ENCODE measurements at places on chromosomes 2 and 18. TPM values are rescaled to one million over a fixed set of nuclear protein-coding genes. Genes with fewer than 3 reads are reported as not detected.

ABCG8 gene
- total RNA-seq, result not detected

STPG4 gene
- 0.55 TPM for total RNA-seq

NT5C1B gene
- total RNA-seq, result not detected

TMEM17 gene
- not detected for total RNA-seq

ZNF385B gene
- total RNA-seq, result not detected

CCBE1 gene
- 0.27 TPM for total RNA-seq

SALL3 gene
- total RNA-seq, result not detected

MALL gene
- total RNA-seq, result not detected

PCGF1 gene
- total RNA-seq, result 39.9 TPM

MAP2 gene
- total RNA-seq, result 0.18 TPM

CIAO1 gene
- total RNA-seq, result 82.9 TPM

MRO gene
- total RNA-seq, result not detected

RAB17 gene
- not detected for total RNA-seq

CCNYL1 gene
- total RNA-seq, result 4.4 TPM

CHRNG gene
- not detected for total RNA-seq

IKZF2 gene
- total RNA-seq, result 8.9 TPM

ACTR3 gene
- total RNA-seq, result 520 TPM

REG3G gene
- not detected for total RNA-seq

DNA sequence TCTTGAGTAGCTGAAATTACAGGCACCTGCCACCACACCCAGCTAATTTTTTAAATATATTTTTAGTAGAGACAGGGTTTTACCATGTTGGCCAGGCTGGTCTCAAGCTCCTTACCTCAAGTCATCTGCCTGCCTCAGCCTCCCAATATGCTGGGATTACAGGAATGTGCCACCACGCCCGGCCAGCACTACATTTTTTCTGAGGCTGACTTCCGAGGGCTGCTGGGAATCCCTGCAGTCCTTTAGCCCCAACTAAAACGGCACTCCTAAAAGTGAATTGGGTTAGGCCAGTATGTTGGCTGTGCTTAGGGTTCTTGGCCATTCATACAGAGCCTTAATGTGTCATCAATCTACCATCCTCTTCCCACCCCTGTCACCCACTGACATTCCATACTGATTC, 375.4 kb downstream of the DCC start:
- no peak for DNase-seq

DNA sequence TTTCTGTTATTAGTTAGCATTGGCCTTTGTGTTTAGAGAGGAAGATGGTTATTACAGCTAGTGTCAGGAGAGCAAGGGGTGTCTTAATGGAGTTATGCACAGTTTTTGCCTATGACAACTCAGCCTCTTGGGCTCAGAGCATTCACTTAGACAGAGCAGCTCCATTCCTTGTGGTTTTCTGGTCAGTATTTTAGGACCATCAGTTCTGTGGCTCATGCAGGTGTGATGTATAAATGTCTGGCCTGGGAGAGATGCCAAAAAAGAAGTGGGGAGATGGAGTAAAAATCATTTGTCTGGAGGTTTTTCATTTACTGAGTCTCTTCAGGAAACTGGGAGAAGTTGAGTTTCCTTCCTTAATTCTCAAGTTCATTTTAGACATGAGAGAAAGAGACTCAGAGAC, 79.7 kb downstream of the PRKCE start:
- DNase-seq, result no peak

GRCh38 chr18:75635096-75635495, 207.6 kb upstream of the SMIM21 start:
- no peak for DNase-seq

GRCh38 chr2:95382686-95383634, 19.5 kb upstream of the FAHD2A start:
- no peak for DNase-seq

GRCh38 chr2:166256896-166257295, 118.8 kb downstream of the SCN9A start:
- no peak for DNase-seq

- DNase-seq, result no peak
These were observed 772.6 kb downstream of the TSN start for GRCh38 chr2:122528061-122528460.

- no peak for DNase-seq
These were observed 186.0 kb downstream of the ANKRD30B start for GRCh38 chr18:14933964-14934363.

- DNase-seq, result no peak
These were observed 92.3 kb downstream of the GYPC start for GRCh38 chr2:126748188-126748760.

- no peak for DNase-seq
These were observed 4.5 kb downstream of the RETREG2 start for GRCh38 chr2:219182331-219183150.

GRCh38 chr18:7038330-7038851, 79.2 kb downstream of the LAMA1 start:
- peak; percentile 4 for DNase-seq

GRCh38 chr2:97707362-97708047, 5.9 kb upstream of the ZAP70 start:
- DNase-seq, result no peak

DNA sequence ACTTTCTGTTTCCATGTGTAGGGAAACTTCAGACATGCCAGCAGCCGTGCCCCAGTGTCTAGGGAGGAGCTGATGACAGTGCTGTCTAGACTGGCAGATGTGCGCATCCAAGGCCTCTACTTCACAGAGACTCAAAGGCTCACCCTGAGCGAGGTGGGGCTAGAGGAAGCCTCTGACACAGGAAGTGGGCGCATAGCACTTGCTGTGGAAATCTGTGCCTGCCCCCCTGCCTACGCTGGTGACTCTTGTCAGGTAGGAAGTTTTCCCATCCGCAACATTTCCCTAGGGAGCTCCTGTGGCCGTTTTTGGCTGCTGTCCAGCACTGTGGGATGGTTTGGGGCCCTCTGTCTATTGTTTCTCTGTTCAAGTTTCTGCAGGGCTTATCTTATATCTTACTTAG, 143.1 kb upstream of the TTC39C start:
- DNase-seq, result no peak

DNA sequence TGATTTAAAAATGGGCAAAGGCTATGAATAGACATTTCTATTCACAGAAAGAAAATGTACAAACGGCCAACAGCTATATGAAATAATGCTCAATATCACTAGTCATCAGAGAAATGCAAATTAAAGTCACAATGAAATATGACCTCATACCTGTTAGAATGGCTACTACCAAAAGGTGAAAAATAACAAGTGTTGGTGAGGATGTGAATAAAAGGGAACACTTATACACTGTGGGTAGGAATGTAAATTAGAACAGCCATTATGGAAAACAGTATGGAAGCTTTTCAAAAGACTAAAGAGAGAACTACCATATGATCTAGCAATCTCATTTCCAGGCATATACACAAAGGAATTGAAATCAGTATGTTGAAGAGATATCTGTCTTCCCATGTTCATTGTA, 118.9 kb upstream of the SPOPL start:
- no peak for DNase-seq

- no peak for DNase-seq
These were observed 8.6 kb downstream of the CLIP4 start for GRCh38 chr2:29123617-29124349.

DNA sequence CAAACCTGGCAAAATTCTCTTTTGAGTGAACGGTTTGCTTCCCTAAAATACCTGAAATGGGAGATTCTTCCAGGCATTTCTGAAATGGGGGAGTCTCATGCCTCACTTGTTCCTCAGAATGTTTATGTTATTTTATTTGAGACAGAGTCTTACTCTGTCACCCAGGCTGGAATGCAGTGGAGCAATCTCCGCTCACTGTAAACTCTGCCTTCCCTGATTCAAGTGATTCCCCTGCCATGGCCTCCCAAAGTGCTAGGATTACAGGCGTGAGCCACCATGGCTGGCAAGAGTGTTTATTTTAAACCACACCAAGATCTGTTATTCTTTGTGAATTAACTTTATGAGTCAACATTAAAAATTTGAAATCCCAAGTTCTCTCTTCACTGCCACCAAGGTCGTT, 6.4 kb upstream of the FHL2 start:
- DNase-seq, result no peak

DNA sequence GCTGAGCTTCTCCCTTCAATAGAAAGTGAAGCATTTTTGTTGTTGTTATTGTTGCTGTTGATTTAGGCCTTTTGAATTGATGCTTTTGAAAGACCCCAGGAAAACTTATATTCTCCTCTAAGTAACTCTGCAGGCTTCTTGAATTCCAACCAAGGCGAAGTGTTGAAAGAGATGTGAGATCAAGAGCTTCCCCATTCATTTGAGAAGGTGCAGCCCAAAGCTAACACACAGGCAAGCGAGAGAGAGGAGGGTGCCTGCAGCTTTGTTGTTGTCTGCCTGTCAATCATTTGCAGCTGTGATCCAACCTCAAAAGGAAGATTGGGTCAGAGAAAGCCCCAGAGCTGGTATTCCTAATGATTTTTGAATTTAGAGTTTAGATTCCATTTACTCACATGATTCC, 963.6 kb upstream of the CNTNAP5 start:
- DNase-seq, result no peak

- no peak for DNase-seq
These were observed 93.8 kb downstream of the NRP2 start for GRCh38 chr2:205776139-205776538.

DNA sequence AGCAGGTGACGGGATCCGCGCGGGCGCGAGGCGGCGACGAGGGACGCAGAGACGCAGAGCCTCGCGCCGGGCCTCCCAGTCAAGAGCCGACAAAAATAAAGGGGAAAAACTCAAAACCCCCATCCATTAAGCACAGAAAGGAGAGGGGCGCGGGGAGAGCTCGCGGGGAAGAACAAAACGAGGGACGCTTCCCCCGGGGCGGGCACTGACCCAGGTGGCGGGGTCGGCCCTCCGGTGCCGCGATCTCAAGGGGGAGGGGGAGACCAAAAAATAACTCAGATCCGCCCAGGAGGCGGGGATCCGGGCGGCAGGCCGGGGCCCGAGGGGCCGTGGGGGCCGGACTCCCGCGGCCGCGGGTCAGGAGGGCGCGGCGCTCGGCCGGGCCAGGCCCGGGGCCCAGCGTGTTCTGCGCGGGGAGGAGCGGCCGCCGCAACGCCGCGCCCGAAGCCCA, 597 bp downstream of the RNF103 start:
- DNase-seq, result peak; percentile 59

- DNase-seq, result no peak
These were observed 19.4 kb downstream of the RRM2 start for GRCh38 chr2:10141736-10142639.

DNA sequence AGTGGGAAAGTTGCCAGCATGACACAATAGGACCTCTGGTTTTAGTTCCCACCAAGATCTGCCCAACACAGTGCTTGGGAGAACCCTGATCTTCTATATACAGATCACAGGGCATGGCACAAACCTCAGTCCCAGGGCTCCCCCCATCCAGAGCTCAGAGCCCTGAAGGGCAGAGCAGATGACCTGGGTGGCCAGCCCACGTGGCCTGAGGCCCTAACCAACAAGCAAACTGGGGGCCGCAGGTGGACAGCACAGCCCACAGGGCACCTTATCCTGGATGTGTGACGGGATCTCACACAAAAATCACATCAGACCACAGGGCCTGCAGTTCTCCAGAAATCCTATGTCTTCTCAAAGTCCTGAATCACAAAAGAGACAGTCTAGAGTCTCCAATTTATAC, 34.7 kb downstream of the CRACDL start:
- DNase-seq, result no peak

GRCh38 chr2:120393456-120393855, 47.5 kb downstream of the INHBB start:
- DNase-seq, result no peak

DNA sequence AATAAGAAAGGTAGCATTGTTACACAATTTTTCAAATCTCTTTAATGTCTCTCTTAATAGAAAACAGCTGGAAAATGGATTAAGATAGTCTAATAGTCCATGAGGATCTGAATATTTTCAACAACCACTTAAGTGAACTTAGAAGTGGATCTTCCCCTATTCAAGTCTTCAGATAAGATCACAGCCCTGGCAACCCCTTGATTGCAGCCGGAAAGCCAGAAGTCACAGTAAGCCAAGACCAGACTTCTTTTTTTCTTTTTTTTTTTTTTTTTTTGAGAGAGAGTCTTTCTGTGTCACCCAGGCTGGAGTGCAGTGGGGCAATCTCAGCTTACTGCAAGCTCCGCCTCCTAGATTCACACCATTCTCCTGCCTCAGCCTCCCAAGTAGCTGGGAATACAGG, 18.6 kb upstream of the ZC3H15 start:
- no peak for DNase-seq

GRCh38 chr2:168490015-168490874, 34.2 kb downstream of the CERS6 start:
- peak; percentile 61 for DNase-seq

GRCh38 chr18:48324651-48325050, 84.5 kb downstream of the ZBTB7C start:
- no peak for DNase-seq

DNA sequence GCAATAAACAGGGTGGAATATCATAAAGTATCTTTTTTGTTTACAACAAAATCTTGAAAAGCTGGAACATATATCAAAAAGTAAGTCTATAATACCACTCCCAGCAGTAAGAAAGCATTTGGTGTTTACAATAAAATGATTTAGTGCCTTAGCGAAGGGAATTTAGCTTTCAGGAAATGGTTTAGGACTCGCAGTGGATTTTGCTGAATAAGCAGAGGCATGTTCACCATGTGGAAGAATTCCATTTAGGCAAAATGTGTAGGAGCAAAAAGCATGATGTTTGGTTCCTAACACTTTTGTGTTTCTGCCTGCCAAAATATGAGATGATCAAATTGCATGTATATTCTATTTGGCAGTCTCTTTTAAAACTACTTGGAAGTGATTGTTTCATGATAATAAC, 163.6 kb downstream of the AGPS start:
- no peak for DNase-seq

GRCh38 chr18:67969458-67969857, 452.9 kb upstream of the DSEL start:
- no peak for DNase-seq

- no peak for DNase-seq
These were observed 104.7 kb upstream of the COPS8 start for GRCh38 chr2:236980961-236981360.

DNA sequence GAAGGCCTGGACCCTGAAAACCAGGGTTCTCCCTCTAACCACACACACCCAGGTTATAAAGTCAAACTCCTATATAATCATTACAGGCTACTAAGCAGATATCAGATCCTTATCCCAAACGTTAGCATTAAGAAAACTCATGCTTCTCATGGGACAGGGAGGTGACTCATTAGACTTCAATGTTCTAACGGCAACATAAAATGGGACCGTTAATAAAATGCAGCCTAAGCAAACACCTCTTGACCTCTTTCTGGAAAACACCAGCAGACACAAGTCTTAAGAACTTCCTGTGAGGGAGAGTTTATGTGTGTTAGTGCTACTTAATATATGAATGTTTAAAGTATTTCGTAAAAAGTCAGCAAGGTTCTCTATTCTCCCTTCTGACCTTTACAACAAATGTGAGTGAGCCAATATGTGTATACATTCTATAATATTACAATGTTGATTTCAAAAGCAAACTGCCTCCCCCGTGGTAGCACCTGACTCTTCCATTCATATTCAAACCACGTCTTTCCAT, 31.7 kb downstream of the LPIN2 start:
- no peak for DNase-seq

GRCh38 chr2:48315896-48316194, 214.1 kb upstream of the STON1 start:
- DNase-seq, result no peak

GRCh38 chr2:234341306-234341985, 155.4 kb downstream of the ARL4C start:
- DNase-seq, result no peak

GRCh38 chr2:7673853-7674252, 756.6 kb downstream of the RNF144A start:
- no peak for DNase-seq

All from activated naive CD4-positive, alpha-beta T cell treated with anti-CD3 and anti-CD28 coated beads, Interleukin-2, amount 50 U/mL, for 72 hours (primary cell).